Globus pallidus (tissue), 1 donor: ENCODE measurements at places on chromosomes 2 and 18.

DNA sequence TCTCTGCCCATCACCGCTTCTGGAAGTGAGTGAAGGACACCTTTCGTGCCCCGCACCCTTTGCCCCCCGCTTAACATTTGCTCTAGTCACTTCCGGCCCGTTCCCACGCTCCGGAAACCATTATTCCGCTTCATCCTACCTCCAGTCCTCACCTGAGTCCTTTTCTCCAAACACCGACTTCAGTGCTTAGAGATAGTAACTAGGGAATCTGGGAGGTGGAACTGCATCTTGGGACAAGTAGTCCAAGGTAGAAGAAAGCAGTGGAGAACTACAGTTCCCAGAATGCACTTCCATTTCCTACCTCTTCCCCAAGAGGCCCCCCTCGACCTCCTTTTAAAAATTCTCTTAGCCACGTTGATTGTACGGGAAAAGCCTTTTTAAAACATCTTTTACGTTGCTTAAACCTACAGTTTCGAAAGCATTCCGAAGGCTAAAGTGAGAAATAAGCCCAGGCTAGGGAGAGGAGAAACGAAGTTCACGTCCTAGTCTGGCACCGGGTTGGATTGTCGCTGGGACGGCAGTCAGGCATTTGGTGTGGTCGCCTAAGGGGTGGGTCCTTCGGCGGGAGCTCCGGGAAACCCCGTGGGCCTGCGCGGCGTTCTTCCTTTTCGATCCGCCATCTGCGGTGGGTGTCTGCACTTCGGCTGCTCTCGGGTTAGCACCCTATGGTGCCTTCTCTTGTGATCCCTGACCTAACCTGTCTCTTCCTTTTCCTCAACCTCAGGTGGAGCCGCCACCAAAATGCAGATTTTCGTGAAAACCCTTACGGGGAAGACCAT is at the start of the genes CLHC1 and RPS27A:
Gene CLHC1 (minus strand): TSS at position 210 of the 779 bp plus-strand sequence. CDS start 9,882 bp downstream, outside the sequence.
Gene RPS27A (plus strand): TSS at position 605 of the 779 bp plus-strand sequence. CDS start 137 bp downstream, at position 742.
- peak; percentile 95 for DNase-seq

DNA sequence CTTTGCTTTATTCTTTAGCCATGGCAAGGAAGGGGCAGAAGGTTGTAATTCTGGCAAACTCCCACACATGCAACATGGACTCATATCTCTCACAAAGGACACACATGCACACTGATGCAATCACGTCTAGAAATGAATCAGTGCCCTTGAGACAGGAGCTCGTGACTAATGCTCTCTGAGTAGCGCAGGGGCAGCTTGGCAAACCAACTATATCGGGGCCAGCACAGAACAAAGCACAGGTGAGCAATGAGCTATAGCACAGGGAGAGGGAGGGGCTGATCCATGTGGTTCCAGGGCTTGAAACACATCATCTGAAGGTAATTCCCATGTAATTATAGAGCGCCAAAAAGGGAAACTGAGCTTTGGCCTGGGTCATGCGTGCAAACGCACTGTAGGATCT is 165.2 kb upstream of the KLF7 start:
- DNase-seq: no peak

- DNase-seq: peak; percentile 56
Measured at GRCh38 chr2:70258532-70258875, 567 bp downstream of the PCYOX1 start.

DNA sequence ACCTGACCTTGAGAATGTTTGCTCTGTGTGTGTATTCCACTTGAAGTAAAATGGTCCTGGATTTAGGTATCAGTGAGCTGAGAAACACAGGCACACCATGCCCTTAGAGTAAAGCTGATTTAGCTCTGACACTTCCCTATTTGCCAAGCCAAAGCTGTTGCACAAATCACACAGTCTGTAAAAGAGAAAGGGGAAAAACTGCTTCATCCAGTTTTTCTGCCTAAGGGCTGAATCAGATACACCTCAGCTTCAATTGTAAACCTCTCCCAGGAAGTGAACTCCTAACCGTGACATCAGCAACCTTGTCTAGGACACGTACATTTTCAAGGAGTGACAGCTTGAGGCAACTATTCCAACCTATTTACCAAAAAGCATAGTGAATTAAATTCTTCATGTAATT is 150.4 kb downstream of the NR4A2 start:
- no peak for DNase-seq

- DNase-seq: no peak
Measured at GRCh38 chr2:172228177-172228808, 125.6 kb upstream of the DLX2 start.

GRCh38 chr2:61109291-61109690 is 43.6 kb downstream of the SANBR start:
- no peak for DNase-seq

GRCh38 chr18:6747646-6748045 is 18.1 kb downstream of the ARHGAP28 start:
- DNase-seq: no peak

DNA sequence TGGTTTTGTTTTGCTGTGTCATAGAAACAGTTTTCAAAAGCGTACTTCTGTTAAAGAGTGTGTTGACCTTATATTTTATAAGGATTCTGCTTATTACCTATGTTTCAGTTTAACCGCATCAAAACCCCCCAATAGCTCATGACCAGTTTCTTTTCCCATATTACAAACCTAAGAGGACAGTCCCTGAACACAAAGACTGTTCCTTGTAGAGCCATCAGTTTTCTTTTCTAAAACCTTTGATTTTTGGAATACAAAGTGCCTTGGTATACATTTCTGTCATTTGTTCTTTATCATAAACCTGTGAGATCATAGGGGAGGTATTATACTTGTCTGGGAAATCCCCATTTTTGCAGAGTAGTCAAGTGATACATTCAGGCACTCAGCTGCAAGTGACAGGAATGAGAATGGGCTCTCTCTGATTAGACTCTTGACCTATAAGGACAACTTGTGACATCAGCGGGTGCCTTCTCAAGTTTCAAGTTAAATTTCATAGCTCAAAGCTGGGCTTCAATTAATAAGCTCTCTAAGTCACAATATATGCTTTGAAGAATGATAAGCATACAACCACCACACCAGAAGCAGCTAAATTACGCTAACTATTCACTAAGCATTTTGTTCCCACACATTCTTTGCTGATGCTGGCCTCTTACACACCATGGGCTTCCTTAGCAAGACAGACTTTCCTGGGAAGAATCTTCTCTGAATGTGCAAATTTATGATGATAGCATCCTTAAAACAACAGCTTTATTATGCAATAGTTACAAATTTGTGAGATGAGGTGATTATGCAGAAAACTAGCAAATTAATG is 97.5 kb upstream of the CD302 start:
- no peak for DNase-seq

- DNase-seq: no peak
Measured at GRCh38 chr18:61992285-61992684, 99.5 kb upstream of the RNF152 start.

GRCh38 chr18:54983041-54983686 is 23.9 kb upstream of the CCDC68 start:
- DNase-seq: peak; percentile 10

DNA sequence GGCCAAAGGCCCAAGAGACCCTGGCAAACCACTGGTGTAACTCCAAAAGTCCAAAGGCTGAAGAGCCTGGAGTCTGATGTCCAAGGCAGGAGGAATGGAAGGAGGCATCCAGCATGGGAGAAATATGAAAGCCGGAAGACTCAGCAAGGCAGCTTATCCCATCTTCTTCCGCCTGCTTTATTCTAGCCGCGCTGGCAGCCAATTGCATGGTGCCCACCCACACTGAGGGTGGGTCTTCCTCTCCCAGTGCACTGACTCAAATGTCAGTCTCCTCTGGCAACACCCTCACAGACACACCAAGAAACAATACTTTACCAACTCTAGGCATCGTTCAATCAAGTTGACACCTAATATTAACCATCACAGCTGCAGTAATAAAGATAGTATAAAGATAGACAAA is 34.1 kb downstream of the MAPK4 start:
- no peak for DNase-seq

DNA sequence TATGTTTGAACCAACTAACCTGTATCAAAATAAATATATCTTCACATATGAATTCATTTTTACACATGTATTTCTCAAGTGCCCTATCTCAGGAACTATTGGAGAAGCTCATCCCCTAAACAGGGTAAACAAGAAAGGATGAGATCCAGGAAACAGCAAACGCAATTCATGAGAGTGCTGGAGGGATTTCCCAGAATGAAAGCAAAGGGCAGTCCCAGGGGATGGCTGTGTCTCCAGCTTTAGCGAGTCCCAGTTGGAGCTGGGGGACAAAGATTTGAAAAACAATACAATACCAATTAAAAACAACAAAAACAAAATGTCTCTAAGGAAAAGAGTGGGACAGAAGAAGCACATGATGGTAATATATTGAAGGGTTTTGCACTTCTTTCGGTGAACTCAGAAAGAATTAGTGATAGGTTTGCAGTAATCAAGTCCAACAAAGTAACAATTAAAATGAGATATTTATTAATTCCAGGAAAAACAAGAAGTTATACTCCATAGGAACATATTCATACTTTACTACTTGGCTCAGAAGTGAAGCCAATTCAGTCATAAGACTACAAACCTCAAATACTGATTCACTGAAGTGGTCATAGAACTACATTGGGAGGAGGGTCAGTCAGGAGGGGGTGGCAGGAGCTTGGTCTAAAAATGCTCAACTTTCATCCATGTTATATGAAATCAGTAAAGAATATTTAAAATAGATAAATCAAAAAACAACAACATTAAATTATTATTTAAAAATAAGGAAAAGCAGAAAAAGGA is 73.1 kb upstream of the PDE1A start:
- DNase-seq: no peak

DNA sequence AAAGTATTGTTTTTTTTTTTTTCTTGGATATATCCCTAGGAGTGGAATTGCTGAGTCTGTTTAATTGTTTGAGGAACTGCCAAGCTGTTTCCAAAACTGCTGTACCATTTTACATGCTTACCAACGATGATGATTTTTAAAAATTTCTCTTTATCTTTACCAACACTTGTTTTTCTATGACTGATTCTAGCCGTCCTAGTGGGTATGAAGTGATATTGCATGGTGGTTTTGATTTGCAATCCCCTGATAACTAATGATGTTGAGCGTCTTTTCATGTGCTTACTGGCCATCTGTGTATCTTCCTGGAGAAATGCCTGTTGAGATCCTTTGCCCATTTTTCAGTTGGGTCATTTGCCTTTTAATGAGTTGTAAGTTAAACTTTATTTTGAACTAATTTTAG is 8.8 kb upstream of the AOX1 start:
- DNase-seq: no peak

DNA sequence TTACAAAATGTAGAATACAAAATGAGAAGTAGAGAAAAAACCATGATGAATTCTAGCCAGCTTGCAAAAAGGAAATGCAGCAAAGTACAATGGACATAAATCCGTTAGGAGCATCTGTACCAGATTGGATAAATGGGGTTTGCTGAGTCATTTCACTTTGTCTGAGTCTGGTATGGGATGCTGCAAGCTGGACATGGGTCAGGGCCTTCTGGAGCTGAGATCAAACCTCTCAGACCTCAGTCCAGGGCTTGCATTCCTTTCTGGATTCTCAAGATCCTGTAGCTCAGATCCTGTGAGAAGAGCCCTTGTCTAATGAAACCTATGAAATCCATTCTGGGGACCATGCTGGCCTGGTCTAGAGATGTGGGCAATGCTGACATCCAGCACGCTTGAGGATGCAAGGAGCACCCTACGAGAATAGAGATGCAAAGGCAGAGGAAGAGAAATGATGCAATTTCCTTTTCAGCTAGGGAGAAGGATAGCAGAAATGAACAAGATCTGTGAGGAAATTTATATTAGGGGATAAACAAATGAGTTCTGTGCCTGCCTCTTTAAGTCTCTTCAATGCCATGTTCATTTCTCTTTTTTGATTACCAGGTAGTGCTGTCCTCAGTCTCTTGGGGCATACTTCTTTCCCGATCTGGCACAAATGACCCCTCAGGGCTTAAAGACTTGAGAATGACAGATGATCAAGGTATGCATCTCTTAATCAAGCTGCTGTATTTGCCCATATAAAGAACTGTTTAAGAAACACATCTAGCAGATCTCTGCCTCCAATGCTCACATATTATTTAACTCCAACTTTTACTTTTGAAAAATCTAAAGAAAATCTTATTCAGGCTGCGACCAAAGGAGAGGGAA is 230.4 kb downstream of the MEIS1 start:
- no peak for DNase-seq

DNA sequence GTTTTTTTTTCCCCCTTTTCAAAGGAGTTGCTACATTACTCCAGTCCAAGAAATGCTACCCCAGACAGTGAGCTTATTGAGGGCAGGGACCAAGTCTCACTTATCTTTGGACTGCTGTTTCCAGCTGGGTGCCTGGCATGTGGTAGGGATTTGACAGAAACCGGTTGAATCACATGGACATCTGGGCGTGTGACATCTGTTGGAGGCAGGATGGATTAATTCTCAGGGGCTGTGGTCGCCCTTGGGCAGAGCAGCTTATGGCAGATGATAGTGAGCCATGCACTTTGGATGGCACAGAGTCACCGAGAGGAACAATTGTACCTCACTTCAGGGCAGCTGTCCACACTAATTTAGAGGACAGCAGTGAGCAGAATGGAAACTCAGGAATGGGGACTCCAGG is 254.6 kb upstream of the ID2 start:
- DNase-seq: no peak

- no peak for DNase-seq
Measured at GRCh38 chr2:43267381-43267780, 41.0 kb upstream of the ZFP36L2 start.

GRCh38 chr2:204946892-204947291 is 401.6 kb downstream of the PARD3B start:
- DNase-seq: no peak

DNA sequence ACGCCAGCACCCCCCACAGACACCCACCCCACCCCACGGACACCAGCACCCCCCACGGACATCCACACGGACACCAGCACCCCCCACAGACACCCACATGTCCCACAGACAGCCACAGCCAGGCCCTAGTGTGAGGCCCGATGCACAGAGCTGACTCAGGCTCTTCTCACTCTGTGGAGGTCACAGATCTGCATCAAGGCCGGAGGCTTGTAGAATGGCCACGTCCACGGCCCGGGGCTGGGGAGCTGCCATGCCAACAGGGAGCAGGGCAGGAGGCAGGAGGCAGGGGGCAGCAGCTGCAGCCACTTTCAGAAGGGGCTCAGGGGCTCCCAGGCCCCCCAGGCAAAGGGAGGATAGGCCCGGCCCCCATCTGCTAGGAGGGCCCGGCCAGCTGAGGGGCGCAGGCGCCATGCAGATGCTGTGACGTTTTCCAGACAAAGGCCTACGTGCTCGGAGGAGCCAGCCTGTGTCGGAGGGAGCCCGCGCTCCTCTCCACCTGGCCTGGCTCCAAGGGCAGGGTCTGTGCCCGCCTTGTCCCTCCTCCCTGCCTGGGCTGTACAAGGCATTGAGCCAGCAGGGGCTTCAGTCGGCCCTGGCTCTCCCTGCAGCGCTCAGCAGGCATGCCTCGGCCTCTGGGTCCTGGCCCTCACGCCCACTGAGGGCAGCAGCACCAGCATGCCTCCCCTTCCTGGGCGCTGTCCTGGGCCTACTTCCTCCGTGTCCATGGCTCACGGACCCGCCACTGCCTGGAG is 249.0 kb downstream of the TWIST2 start:
- DNase-seq: no peak

DNA sequence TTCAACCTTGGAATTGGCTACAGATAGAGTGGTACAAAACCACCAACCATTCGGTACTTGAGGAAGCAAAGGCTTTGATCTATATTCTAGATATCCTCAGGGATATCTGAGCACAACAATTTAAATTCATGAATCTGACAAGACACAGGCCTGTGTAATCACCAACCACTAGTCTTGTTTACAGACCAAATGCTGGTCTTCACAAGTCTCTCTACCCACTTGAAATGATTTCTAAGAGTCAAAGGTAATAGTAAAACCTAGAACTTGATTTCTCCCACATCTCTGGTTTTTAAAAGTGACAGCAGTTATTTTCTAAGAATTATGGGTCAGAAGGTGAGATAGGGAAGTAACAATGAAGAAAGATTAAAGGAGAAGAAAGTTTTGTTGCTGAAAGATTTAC is 613.7 kb upstream of the ACVR2A start:
- DNase-seq: no peak
